ENCODE measurements at places on chromosomes 1 and 21.
A peak's percentile ranks its signal among the peaks of the same experiment; 100 is the strongest.

- no peak for DNase-seq
Observed at GRCh38 chr1:102262994-102263393, 266.3 kb upstream of the OLFM3 start.

DNA sequence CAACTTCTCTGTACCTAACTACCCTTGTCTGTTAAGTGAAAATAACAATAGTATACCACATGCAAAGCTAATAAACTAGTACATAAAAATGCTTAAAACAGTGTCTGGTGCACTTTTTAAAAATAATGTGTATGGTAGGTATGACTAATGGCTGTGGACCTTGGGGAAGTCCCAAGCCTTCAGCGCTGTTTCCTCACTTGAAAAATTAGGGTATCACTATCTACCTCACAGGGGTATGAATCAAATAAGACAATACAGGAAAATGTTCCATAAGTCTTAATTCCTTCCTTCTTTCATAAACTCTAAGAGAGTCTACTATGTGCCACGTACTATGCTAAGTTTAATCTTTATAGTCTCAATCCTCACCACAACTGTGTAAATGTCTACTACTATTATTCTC lies 32.0 kb downstream of the EGLN1 start:
- DNase-seq, result no peak

DNA sequence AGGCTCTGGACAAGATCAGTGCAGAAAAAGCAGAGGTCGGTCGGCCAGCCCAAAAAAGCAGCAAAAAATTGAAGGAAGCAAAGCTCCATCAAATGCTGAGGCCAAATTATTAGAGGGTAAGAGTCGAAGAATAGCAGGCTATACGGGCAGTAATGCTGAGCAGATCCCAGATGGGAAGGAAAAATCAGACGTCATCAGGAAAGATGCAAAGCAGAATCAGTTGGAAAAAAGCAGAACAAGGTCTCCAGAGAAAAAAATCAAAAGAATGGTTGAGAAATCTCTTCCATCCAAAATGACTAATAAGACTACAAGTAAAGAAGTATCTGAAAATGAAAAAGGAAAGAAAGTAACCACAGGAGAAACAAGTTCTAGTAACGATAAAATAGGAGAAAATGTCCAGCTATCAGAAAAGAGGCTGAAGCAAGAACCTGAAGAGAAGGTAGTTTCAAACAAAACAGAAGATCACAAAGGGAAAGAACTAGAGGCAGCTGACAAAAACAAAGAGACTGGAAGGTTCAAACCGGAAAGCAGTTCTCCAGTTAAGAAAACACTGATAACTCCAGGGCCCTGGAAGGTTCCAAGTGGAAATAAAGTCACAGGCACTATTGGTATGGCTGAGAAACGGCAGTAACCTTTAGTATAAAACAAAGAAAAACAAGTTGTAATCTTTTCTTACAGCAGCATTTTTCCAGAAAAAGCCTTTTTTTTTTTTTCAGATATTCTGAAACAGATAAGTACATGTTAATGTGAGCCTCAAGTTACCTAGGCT lies 75.7 kb downstream of the PHTF1 start:
- no peak for DNase-seq

GRCh38 chr1:239458144-239458500 lies 71.8 kb downstream of the CHRM3 start:
- no peak for DNase-seq

GRCh38 chr1:16451841-16452528 lies 11.5 kb downstream of the NECAP2 start:
- DNase-seq, result no peak

GRCh38 chr21:32329331-32329730 lies 30.7 kb downstream of the MRAP start:
- no peak for DNase-seq

DNA sequence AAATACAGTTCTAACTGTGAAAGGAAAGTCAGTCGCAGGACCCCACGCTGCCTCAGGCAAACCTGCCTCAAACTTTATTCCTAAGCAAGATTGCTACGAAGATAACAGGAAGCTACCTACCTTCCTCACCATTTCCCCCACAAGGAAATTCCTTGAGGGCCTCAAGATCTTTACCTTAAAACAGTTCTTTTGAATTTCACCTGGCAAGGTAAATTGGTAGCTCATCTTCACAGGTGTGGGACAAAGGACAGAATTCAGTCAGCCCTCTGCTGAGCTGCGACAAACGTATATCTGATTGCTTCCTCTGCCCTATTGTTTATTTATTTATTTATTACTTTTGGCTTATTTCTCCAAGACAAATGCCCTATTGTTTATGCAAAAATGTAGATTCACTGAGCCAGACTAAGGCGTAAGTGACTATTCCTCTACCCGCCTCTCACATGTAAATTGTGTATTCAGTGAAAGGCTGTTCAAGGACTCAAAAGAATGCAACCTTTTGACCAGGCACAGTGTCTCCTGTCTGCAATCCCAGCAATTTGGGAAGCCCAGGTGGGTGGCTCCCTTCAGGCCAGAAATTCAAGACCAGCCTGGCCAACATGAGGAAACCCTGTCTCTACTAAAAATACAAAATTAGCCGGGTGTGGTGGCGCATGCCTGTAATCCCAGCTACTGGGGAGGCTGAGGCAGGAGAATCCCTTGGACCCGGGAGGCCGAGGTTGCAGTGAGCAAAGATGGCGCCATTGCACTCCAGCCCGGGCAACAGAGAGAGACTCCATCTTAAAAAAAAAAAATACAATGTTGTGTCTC lies 17.3 kb upstream of the PKNOX1 start:
- DNase-seq, result no peak

DNA sequence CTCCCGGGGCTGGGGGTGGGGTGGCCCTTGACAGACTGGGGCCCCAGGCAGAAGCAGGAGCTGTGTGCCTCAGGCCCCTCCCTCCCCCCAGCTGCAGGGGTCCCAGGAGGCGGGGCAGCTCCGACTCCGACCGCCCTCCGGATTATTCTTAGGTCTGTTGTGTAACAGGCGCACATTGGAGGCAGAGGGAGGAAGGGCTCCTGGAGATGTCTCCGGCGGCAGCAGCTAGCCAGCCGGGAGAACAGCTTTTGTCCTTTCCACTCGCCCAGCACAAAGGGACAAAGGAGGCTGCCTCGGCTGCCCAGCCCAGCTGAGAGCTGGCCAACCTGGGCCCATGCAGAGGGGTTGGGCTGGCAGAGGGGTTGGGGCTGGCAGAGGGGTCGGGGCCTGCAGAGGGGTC lies 29.7 kb upstream of the PLCH2 start:
- no peak for DNase-seq

- DNase-seq, result no peak
Observed at GRCh38 chr1:207203541-207203940, 99.5 kb downstream of the C4BPA start.

DNA sequence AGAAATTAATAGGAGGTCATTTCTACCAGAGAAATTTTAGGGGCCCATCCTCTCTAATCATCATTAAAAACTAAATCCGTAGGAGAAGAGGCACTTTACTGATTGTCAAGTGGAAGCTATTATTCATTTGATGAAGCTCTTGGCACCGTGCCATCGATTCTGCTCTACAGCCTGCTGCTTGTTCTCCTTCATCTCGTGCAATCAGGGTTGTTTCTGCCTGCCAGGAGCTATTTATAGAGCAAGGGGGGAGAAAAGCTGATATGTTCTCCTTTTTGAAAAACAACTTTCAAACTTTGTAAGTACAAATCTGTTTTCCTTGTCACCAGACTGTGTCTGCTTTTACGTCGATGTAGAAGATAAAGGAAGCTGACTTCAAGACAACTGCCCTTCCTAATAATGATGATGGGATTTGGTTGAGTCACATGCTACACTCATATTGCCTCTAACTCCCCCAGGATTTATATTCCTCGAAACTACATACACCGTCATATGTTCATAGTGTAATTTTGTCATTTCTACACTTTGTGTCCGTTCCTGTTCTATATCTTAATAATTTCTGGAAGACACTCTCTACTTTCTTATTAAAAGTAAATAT lies 169.6 kb upstream of the LHX8 start:
- DNase-seq, result no peak

GRCh38 chr1:28877132-28877781 lies 37.1 kb upstream of the EPB41 start:
- DNase-seq, result no peak

DNA sequence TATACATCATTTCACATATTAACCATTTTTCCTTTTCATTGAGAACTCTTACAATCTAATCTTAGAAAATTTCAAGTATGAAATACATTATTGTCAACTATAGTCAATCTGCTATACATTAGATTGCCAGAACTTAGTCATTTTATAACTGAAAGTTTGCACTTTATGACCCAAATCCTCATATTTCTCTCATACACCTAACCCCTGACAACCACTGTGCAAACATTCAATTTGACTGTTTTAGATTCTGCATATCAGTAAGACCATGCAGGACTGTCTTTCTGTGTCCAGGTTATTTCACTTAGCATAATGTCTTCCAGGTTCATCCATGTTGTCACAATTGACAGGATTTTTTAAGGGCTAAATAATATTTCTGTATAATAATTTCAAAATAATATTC lies 1299.0 kb upstream of the B3GALT2 start:
- no peak for DNase-seq

GRCh38 chr1:59502009-59502691 lies 205.3 kb downstream of the FGGY start:
- DNase-seq, result no peak

GRCh38 chr1:196678510-196678884 lies 26.7 kb downstream of the CFH start:
- DNase-seq, result peak; percentile 77

GRCh38 chr1:111735858-111736544 lies 3.2 kb downstream of the INKA2 start:
- no peak for DNase-seq

DNA sequence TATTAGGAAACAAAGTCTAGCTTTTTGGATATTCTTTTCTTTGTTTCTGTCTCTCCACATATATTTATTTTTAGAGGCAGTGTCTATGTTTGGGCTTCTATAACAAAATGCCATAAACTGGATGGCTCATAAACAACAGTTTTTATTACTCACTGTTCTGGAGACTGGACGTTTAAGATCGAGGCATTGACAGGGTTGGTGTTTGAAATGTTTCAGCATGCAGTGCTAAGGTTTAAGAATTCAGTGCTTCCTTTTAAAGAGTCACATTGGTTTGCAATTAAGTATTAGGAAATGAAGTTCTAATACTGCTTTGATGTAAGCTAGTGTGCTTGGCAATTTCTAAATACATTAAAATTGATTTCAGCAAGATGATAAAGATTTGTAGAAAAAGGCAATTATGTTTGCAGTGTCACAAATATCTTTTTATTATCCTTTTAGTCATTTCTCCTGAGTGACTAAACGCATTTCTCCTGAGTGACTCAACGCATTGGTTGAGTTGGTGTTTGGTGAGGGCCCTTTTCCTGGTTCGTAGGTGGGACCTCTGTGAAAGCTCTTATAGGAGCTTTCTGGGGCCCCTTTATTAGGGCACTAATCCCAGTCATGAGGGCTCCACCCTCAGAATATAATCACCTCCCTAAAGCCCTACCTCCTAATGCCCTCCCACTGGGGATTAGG lies 317.0 kb downstream of the USP25 start:
- no peak for DNase-seq

DNA sequence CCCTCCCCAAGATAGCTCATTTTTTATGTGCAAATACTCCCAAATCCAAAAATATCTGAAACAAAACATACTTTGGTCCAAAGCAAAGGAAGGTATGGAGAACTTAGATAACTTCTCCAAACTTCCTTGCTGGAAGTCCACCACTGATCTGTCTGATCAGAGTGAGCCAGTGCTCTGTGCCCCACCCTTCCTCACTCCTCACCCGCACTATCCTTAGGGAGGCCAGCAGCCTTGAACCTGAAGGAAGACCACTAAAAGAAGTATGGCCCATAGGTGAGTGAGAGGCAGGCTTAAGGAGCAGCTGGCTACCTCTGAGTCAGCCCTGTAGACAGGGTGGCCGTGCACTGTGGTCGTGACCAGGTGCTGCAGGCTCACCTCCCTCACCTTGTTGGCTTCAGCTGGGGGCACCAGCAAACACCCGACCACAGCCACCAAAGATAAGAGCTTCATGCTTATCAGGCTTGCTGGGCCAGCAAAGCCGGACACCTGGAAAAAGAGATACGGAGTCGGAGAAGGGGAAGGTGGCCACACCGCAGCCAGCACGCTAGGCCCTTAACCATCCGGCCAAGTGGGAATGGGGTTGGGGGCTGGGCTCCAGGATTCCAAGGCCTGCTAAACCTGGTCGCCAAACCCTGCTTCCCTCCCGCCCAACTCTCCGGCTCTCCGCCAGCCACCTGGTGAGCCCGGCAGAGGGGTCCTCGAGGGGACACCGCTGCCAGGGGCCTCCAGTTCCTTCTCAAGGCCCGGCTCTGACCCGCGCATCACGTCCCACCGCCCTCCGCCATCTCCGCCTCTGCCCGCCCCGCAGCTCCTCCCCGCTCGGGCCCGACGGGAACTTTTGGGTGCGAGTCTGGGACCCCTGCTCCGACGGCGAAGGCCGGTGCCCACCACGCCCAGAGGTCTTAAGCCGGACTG lies 543 bp downstream of the TMEM9 start:
- DNase-seq, result no peak

DNA sequence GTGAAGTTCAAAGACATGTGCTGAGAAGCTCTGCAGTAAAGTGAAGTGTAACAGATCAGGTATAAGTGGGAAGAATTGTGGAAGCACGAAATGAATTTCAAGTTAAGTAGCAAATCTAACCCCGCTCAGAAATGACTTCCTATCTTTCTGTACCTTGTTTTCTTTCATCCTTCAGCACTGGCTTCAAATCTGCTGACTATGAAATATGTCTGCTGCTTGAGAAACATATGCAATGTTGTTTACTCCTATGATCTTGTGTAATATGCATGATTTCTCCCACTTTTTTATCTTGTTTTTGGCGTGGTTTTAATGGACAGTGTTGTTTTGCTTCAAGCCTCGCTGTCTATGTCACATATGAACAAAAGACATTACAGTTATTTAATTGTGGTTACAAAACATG lies 545.3 kb upstream of the NCAM2 start:
- DNase-seq, result no peak

DNA sequence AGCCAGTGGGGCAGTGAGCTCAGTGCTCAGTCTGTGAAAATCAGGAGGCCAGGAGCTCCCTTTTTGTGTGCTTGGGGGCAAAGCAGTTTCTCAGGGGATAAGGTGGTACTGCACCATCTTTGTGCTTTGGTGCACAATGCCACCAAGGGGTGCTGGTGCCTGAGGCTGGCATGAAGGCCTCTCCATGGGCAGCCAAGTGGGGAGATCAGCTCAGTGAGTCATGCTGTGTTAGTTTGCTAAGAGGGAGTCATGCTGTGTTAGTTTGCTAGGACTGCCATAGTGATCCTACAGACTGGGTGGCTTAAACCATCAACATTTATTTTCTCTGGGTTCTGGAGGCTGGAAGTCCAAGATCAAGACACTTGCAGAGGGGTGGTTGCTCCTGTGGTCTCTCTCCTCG lies 428.1 kb downstream of the PRDM2 start:
- no peak for DNase-seq

GRCh38 chr1:19489996-19490395 lies 4.7 kb upstream of the CAPZB start:
- no peak for DNase-seq

DNA sequence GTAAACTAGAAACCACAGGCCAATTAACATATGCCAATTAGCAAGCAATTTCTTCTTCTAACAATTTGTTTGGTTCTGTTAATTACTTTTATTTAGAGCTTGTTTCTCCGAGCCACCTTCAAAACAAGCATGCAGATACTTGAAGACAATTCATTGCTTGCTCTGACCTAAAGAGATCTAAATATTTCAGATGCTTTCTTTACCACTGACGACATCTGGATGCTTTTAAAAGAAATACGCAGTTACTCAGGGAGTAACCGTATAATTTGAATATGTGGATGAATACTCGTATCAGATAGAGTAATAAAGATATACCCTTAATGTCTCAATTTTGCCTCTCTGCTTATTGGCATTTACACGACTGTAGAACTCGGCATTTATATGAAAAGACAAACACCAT lies 390.0 kb downstream of the DISC1 start:
- DNase-seq, result no peak

GRCh38 chr1:3477241-3477995 lies 23.0 kb downstream of the ARHGEF16 start:
- DNase-seq, result no peak

Data from non-pigmented ciliary epithelial cell (primary cell).